ENCODE measurements at places on chromosomes 1 and 21.

DNA sequence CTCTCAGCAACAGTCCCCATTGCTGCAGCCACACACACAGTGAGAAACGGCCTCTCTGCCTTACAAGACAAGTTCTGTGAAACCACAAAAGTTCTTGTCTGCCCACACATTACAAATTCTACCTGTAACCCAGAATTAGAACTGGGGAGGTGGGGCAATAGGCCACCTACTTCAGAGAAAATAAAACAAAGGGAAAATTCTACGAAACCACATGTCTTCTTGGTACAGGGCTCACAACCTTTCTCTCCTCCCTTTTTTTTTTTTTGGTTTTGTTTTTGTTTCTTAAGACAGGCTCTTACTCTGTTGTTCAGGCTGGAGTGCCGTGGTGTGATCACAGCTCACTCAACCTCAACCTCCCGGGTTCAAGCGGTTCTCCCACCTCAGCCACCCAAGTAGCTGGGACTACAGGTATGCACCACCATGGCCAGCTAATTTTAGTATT is 30.2 kb downstream of the LPAR3 start:
- no peak for DNase-seq

- DNase-seq = no peak
Measured at GRCh38 chr1:236204656-236205055, 62.3 kb downstream of the GPR137B start.

DNA sequence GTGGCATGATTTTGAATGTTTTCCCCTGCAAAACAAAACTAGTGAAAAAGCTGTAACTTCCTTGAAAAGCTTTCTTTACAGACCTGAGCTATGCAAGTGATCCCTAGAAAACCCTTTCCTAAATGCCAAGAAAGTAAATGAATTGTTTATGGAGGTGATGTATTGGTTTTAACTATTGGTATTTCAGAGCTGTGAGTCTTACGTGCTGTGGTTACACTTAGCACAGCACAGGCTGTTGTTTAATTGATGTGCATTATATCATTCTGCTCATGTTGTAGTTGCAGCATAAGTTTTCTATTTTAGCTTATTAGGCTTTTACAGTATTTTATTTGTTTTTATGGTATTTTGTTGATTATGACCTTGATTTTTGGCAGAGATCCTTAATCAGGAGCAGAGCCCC is 74.1 kb upstream of the DYNLT5 start:
- DNase-seq = no peak

DNA sequence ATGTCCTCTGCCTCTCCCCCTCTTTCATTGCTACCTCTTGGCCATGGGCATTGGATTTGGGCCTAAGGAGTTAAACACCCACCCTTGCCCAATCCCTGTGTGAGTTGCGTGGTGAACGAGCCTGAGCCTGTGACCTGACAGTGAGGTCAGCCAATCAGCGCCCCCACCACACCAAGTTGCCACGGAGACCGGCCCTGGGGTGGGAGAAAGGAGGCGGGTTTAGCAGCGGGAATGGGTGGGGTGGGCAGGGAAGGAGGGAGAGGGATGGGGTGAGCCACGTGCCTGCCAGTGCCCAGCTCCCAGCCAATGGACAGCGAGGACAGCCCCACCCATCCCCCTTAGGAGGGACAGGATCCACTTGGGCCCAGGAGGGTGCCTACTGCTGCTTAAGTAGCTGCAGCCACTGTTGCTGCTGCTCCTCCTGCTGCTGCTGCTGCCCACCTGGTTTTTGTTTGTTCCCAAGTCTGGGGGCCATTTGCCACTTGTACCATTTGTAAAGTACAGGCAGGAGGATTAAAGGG is 9.5 kb downstream of the ZBTB7B start:
- DNase-seq = no peak

- DNase-seq = no peak
Measured at GRCh38 chr1:171597203-171597602, 24.8 kb upstream of the MYOCOS start.

DNA sequence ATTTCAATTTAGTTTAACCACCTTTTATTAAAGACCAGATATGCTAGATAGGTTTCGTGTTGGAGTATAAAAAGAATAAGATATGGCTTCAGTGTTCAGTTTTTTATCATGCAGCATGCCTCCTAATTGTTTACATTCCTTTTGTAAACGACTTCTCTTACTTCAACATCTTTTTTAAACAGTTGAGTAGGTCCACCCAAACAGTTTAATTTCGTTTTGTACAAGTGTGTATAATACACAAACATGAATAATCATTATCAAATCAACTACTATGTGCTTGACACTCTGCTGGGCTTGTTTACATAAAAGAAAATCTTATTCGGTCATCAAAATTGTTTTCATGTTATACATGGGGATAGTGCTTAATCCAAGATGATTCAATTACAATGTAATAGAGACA is 906.3 kb upstream of the ADGRL4 start:
- no peak for DNase-seq

DNA sequence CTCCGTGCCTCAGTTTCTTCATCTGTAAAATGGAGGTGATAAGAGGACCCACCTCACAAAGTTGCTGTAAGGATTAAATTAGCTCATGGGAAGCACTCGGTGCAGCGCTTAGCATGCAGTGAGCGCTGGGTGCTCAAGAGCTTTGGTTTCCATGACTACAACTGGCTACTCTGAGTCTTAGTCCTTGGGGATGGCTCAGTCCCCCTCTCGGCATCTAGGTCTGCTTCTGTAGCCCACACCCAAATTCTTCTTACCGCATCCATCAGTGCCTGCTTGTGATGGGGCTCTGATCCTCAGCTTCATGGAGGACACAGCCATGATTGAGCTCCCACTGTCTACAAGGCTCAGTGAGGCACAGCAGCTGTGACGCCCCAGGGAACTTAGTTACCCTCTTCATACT is 159.0 kb downstream of the ACTL8 start:
- no peak for DNase-seq

Data from activated CD8-positive, alpha-beta memory T cell treated with anti-CD3 and anti-CD28 coated beads for 1 hour (primary cell).